ENCODE measurements at places on chromosomes 6 and 20.

GRCh38 chr6:125142618-125143017 is 11.0 kb upstream of the TPD52L1 start:
- no peak for DNase-seq

DNA sequence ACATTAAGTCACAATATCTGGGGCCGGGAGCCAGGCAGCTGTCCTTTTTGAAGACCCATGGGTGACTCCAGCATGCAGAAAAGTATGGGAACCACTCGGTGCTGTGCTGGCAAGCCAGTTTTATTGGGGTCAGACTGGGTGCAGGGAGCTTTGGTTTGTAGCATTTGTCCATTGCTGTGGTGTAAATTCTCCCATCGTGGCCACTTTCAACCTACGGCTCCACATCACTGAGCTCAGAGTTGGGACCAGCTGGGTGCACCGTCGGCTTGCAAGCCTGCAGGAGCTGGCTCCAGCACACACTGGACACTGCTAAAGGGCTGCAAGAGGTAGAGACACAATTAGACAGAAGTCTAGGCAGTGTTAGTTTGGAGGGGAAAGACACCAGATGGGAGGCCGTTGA is 66.9 kb downstream of the SYNJ2 start:
- no peak for DNase-seq

DNA sequence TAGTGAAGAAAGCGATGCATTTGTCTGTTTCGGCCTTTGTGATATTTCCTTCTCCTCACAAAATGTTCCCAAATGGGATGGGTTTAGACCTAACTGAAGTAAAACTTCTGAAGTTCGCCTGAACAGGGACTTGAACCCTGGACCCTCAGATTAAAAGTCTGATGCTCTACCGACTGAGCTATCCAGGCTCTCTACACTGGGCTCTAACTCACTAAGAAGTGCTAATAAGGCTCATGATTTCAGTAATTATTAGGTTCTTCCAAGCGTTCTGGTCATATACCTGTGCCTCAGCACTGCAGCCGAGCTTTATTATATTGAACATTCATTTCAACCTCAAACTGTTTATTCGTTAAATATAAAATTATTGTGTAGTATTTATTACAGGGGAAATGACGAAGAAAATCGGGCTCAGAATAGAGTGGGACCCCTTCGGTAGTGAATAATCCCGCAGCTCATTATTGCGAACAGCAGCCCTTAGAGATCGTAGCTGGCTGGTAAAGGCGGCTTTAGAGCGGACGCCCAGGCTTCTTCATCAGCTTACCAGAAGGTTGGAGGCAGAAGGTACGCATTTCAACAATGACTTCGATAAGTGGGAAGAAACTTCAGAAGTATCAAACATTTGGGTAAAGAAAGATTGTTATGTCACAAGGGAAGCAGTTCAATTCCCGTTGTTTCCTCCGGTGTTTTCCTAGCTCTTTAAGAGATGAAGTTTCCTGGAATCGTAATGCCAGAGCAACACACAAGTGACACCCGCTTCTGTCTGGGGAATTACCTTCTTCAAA is 119.0 kb upstream of the ZNF184 start:
- DNase-seq = peak; percentile 74

GRCh38 chr6:93218096-93218495 is 201.3 kb downstream of the EPHA7 start:
- DNase-seq = no peak

DNA sequence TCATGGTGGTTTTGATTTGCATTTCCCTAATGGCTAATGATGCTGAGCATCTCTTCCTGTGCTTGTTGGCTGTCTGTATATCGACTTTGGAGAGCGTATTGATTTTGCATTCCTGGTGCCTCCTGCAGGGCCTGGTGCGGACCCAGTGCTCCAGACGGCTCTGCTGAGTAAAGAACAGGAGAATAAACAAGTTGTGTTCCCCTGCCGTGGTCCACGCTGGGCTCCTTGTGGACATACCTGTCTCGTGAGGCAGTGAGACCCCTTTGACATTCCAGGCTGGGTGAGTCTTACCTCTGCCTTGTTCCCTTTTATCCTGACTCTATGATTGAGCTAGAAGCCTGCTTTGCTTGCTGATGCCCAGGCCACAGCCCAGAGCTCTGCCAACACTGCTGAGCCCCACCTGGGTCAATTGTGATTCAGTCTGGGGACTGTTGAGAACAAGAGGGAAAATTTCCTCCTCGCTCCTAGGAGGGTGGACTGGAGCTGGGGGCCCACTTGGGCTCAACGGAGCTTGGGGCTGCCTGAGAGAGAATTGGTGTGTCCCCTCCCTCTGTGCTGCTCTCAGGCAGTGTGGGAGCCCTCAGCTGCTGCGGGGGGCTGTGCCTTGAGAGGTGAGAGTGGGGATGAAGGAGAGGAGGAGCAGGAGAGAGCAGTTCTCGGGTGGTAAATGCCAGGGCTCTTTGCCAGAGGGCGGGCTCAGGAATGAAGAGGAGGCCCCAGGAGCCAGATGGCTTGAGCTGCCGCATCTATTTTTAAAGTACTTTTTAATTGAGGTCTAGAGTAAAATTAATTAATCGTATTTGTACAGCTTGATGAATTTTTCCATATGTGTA is 43.7 kb upstream of the PMEPA1 start:
- DNase-seq = no peak

- DNase-seq = peak; percentile 23
These were observed 10.1 kb upstream of the HDAC2 start for GRCh38 chr6:113980937-113981554.

GRCh38 chr6:30542404-30542725 is 13.9 kb downstream of the GNL1 start:
- DNase-seq = no peak

- no peak for DNase-seq
These were observed 8.2 kb upstream of the TRERF1 start for GRCh38 chr6:42459888-42460287.

DNA sequence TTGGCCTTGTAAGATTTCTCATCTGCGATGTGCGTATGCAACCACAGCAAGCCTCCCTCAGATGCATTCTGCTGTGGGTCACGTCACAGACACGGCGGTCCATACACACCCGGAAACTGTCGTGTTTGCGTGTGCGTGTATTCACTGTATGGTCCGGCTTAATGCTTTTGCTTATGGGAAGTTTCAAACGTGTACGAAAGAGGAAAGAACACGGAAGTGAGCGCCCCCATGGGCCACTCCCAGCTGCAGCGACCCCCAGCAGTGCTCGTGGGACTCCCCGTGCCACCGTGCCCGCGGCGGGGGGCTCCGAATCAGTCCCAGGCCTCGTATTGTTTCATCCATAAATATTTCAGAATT is 10.2 kb downstream of the DLL1 start:
- DNase-seq = no peak

DNA sequence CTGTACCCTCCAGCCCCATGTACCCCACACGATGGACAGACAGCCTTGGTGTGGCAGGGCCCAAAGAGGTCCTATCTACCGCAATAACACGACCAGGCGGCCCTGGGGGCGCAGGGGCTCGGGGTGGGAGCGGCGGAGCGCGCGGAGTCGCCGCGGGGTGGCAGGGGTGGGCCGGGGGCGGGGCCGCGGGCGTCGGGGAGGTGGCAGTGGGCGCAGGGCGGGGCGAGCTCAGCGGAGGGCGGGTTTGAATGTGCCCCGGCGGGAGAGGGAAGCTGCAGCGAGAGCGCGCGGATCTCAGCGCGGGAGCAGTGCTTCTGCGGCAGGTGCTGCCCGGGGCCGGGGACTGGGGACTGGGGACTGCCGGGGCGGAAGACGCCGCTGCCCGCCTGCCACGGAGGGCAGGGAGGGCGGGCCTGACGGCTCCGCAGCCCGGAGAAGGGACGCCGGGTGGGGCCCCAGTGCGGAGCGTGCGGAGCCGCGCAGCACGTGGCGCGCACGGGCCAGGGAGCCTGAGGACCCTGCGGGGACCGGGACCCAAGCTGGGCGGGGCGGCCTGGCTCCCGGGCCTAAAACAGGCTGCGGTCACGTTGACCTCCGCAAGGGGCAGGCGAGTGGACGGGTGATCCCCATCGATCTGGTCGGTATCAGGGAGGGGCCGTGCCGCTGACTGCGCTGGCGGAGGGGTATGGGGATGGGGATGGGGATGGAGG is at the start of gene SLC29A1:
Gene SLC29A1, plus strand, starts transcription at position 277 of the 710 bp plus-strand sequence. CDS start 3,719 bp downstream, outside the sequence.
- peak; percentile 76 for DNase-seq

- no peak for DNase-seq
These were observed 112.0 kb upstream of the CDYL start for GRCh38 chr6:4664117-4664626.

DNA sequence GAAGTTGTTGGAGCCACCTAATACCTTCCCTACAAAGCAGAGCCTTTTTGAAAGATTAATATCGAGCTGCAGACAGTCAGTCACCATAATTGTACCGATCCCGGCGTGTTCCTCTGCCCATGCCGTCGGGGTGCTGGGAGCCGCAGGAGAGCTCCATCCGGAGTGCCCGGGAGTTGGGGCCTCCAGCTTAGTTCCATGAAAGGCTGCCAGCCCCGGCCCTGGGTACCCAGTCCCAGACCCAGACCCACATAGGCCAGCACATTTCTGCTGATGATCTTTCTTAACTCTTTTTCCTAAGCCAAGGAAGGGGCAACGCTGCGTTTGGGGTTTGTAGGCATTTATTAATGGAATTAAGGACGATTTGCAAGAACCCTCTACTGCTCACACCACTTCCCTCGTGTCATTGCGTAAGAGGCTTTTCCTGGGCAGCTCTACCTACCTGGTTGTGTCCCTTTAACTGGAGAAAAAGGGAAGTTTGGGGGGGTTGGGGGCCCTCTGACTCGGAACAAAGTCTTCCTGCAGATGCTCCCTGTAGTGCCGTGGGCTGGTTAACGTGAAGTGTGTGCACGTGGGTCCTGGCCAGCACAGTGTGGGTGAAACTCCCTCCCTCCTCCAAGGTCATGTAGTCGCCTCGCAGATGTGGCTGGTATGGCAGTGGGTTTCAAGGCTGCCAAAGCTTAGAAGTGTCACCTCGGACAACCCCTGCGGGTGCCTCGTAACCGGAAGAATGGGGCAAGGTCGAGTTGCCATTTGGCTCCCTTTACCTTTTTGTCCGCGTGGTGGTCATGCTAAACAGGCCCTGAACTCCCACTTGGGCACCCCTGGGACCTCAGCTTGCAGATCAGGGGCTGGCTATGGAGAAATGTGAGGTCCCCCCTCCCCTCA is 54.3 kb upstream of the APCDD1L start:
- no peak for DNase-seq

- no peak for DNase-seq
These were observed 812 bp downstream of the MYMX start for GRCh38 chr6:44217332-44218143.

DNA sequence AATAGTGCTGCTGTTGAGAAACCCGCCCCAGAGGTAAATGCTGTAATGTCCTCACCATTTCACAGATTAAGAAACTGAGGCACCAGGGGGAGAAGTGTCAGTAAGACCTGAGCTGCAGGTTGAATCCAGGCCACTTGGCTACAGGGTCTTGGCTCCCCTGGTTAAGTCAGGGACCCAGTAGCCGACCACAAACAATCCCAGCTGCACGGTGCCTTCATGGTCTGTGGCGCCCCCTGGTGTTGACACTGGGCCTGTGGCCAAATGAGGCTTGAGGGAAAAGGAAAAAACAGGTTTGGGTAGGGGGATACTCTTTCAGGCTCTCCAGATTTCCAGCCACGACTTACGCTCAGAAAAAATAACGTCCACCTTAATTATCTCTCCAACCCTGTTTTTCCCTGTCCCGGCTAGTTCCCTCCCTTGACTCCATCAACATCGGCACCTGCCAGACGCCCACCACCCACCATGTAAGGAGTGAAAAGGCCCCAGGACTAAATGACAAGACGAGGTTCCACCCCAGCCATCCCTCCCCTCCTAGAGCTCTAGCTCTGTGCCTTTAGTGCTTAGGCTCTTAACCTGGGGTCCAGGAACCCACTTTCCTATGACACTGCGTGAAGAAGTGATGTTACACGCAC is 47.7 kb upstream of the POLR1H start:
- peak; percentile 3 for DNase-seq

DNA sequence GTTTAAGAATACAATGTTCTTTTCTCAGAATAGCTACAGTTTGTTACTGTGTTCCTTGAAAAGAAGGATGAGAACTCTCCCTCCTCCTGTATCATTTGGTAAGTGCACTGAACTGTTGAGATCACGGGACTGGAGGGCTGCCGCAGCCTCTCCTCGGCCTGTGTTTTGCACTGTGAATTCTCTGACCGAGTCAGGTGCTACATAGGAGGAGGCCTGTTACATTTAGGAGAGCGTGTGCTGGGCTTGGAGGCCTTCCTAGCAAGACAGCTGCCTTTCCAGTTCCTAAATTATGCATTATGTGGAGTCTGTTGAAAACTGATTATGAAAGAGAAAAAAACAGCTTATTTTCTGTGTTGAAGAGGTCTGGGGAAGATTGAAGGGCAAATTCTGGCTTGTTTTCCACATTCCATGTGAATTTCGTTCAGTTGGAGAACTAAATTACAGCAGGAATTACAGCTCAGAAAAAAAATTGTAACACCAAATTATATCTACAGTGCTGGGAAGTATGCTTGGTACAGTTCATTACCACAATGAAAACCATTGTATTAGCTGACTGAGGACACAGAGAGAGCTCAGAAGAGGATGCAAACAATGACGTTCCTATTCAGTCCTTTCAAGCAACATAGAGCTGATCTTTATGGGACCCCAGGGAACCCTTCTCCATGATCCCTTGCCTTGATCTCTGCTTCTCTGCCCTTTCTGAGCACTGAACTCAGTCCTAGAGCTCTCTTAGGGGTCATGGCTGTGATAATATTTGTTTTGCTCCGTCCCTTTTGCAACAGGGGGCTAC is 2.8 kb downstream of the TMC2 start:
- DNase-seq = no peak

DNA sequence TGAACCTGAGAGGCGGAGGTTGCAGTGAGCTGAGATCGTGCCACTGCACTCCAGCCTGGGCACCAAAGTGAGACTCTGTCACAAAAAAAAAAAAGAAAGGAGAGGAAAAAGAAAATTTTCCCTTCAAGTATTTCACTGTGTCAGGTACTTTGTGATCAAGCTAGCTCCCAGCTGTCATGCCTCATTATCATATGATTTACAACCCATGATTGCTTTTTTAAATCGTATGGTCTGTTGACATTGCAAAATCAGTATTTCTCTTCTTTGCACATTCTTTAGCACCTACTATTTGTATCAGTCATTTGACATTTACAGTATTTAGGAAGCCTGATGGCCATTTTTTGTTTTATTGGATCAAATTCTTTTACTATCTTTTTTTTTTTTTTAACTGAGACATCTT is 22.4 kb downstream of the SASH1 start:
- DNase-seq = no peak

DNA sequence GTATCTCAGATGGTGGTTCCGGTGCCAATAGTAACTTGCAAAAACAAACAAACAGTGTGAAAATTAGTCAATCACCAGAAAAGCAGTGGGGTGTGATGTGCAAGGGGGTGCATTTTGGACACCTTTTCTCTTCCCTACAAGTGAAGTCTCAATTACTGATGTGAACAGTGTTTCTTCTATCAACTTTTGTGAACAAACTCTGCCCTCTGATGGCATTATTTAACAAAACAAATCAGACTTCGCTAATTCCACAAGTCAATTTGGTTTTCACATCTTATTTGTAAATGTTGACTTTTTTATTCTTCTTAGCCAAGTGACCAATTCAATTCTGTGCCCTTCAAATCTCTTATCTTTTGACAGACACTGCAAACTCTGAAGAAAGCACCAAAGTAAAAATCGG is 212.2 kb downstream of the UST start:
- DNase-seq = no peak

Measured in A549 (cell line).